Activated T-cell treated with anti-CD3 and anti-CD28 coated beads, Interleukin-2, amount 50 U/mL, for 72 hours (primary cell): ENCODE measurements at places on chromosomes 2 and 18. TPM values are rescaled to one million over a fixed set of nuclear protein-coding genes. Genes with fewer than 3 reads are reported as not detected.

The ANKRD30BL gene
- total RNA-seq, result not detected

DNA sequence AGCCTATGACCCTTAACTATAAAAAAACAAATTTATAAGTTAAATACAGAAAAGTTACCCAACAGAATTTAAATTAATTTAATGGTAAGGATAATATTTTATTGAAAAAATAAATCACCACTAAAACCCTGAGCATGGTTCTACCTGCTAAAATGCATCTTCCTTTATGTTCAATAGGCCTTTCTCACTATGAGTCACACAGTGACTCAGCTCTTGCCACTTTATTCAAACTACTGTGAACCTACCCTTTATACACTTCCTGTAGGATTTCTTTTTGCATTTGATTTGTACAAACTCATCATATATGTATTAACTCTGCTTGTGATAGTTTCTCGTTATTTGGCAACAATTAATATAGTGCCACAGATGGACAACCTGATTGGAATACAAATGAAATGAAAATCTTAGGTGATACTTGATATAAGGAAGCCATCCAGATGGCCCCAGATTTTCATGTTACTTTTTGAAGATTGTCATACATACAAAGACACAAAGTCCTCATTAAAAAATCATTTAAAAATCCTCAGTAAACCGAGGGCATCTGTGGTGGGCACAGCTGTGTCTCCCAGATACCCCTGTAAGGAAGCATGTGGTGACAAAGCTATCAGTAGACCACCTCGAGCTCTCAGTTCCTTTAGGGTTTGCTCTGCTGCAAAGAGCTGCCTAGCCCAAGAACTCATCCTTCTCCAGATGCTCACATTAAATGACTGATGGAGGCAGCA, 55.2 kb upstream of the COBLL1 start:
- H3K4me3 ChIP-seq, result no peak overlapping the region
- no peak overlapping the region for H3K27ac ChIP-seq
- peak; percentile 12 for DNase-seq
- H3K4me1 ChIP-seq, result peaks cover 9% of the 10 kb centered on the region

The KCNIP3 gene
- total RNA-seq, result not detected

GRCh38 chr2:14303366-14304115, 329.0 kb upstream of the LRATD1 start:
- H3K27me3 ChIP-seq, result no peaks in the 10 kb centered on the region
- no peaks in the 10 kb centered on the region for H3K4me1 ChIP-seq
- H3K27ac ChIP-seq, result no peak overlapping the region
- H3K4me3 ChIP-seq, result no peak overlapping the region
- DNase-seq, result no peak

The ZNF514 gene
- total RNA-seq, result 15.3 TPM

- DNase-seq, result peak; percentile 39
- no peaks in the 10 kb centered on the region for H3K36me3 ChIP-seq
- peaks cover 53% of the 10 kb centered on the region for H3K4me1 ChIP-seq
- peak overlapping the region; percentile 74 for H3K4me3 ChIP-seq
- H3K27ac ChIP-seq, result peak overlapping the region; percentile 98
Observed at GRCh38 chr2:102304711-102305611, 6.4 kb upstream of the IL1RL1 start.

The MDH1B gene
- 0.96 TPM for total RNA-seq

The AQP4 gene
- total RNA-seq, result not detected

The ASTL gene
- 9.1 TPM for total RNA-seq

GRCh38 chr2:205702576-205702975, 20.3 kb downstream of the NRP2 start:
- H3K27me3 ChIP-seq, result no peaks in the 10 kb centered on the region
- H3K4me1 ChIP-seq, result peaks cover 32% of the 10 kb centered on the region
- no peak overlapping the region for H3K4me3 ChIP-seq
- DNase-seq, result no peak
